ENCODE measurements at places on chromosomes 4 and X.

- no peak for DNase-seq
These were observed 84.9 kb upstream of the SPANXB1 start for GRCh38 chrX:140917354-140918115.

DNA sequence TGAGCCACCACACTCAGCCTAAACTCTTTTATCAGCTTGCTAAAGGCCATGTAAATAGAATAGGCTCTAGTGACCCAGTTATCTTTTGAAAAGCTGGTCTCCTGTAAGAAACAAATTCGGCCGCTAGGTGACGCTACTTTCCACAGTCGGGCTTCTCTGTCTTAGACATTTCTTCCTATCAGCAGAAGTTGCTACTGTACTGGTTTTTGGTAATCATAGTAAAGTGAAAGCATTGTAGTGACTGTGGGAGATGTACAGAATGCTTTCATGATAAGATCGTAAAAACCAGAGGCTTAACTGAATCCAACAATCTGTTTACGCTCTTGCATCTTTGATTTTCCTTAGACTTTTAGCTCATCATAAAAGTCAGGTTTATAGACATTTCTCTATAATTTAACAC is 82.6 kb downstream of the GK start:
- DNase-seq: peak; percentile 44

- DNase-seq: no peak
These were observed 12.5 kb upstream of the CLNK start for GRCh38 chr4:10697086-10697485.

DNA sequence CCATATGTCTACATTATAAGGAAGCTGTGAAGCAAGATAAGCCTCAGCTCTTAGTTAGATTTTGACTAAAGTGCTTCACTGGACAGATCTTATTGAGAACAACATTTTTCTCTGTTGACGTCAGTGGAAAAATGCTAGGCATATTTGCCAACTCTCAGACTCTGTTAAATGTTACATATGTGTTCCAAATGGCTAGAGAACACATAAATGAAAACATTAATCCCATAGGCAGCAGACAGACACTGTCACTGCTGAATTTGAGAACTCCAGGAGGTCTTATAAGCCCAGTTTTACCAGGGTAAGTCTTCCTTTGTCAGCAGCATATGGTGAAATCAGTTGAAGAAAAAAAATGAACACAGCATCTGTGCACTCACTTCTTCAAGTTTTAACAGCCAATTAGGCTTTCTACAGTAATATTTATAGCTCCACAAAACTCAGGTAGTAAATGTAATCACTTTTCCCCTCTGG is 186.9 kb downstream of the CAMK2D start:
- DNase-seq: no peak

GRCh38 chr4:6031846-6032245 is 13.6 kb upstream of the C4orf50 start:
- DNase-seq: no peak

GRCh38 chr4:139728840-139729239 is 63.2 kb downstream of the MGST2 start:
- no peak for DNase-seq

- peak; percentile 63 for DNase-seq
These were observed 115.8 kb upstream of the INPP4B start for GRCh38 chr4:142961866-142962265.

DNA sequence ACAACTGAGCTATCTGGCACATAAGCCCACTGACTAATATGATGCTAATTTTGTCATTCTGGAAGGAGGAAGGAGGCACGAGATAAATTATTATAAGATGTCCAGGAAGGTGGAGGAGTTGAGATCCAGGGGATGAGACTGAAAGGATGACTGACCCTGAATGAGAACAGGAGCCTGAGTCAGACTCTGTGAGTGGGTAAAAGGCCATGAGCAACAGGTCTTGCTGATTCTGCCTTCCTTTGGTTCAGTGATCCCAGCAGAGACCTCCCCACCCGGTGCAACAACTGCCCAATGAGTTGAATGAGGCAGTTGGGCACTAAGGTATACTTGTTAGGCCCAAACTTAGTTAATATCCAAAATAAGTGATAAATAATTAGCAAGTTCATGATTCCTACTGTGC is 238.1 kb upstream of the GPC4 start:
- no peak for DNase-seq

DNA sequence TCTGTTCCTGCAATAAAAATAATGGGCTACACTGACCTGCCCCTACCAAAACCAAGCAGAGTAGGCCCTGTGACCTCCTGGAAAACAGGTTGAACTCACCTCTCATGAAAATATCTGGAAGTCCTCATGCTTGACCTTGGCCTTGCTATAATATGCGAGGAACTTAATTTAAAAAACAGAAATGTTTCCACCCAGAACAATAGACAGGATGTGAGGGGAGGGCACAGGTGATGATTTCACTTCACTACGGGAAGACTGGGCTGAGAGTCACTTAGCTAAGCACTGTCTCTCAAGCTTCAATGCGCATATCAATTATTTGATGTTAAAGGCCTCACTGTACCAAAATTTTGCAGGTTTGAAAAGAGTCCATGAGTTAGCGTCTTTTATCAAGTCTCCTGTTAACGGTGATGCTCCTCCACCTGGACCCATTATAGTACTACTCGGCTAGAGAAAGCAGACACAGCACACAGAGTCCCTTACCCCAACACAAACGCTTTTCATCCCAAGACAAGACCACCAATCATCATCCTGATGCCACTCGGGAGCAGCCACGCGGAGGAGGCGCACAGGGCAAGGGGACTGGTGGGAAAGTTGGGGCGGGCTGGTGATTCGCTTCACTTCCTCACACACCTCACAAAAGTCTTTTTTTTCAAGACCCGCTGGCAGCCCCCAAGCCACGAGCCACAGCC is 25.9 kb downstream of the ZNF721 start:
- peak; percentile 9 for DNase-seq

DNA sequence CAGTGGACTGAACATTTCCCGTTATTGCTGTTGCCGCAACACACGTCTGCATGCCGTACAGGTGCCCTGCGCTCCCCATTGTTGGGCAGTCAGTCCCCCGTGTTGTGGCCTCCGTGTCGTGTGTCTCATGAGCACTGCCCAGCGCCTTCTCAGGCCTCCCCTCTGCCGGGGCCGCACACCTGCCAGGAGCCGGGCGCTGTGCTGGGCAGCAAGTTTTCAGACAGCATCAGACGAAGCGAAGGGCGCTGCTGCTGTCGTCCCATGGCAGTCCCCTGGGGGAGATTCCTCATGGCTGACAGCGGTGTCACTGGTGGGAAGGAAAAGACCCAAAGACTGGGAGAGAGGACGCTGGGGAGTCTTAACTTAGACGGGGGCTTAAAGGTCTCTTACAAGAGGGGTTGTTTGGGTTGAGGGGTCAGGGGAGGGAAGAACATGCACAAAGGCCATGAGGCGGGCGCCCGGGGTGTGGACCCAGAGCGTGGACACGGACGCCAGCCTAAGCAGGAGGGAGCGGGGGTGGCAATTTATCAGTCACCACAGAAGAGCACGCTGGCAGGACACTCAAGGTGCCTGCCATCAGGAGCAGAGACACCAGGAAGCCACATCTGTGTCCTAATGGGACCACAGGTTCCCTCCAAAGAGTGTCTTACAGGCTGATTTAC is 47.3 kb downstream of the RGS12 start:
- DNase-seq: no peak

- DNase-seq: no peak
These were observed 25.9 kb upstream of the PRDM5 start for GRCh38 chr4:120948382-120948781.

DNA sequence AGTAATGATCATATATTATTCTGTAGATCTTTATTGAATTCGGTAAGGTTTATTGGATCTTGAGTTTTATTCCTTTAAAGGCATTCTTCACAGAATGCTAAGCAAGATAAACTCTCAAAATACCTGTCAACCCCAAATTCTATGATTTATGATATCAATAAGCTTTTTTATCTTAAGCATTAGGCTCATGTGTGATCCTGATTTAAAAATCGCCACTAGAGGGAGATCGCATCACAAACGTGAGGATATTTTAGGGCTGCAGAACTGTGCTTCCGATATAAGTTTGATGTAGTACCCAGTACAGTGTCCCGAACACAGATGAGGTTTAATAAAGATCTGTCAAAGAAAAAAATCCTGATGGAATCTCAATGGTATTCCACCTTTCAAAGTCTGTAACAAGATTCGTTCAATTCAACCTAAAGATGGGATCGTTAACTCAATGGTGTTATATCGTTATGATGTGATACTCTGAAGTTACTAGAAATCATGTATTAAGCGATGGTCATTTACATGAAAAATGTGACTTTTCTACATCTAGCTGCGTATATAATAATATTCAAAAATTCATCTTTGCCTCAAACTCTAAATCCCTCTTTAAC is 169.0 kb downstream of the CORIN start:
- peak; percentile 42 for DNase-seq

DNA sequence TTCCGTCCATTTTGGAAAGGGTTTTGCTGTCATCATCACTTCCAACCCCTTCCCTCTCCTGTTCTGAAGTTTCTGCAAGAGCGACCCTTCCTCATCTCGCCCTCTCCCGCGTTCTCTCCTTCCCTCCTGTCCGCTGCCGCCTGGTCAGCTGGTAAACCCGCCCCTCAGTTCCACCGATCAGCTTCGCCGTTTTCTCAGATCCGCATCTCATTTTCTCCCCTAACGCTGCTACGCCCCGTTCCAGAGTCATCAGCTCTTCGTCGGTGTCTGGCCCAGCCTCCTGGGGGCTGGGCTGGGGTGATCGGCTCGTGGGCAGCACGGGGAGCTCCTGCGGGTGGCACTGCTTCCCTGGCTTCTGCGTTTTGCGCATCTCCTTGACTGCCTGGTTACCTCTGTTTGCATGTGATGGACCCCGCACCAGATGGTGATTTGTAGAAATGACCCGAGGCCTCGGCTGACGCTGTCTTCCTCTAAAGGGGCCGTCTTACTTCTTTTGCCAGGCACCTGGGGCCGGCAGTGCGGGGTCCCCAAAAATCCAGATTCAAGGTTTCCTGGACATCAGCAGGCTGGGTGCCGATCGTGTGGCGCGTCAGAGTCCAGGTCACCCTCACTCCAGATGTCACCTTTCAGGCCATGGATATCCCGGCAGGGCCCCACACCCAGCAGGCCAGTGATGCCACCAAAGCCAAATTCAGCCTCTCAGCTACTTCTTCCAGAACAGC is 13.4 kb downstream of the CTBP1 start:
- DNase-seq: no peak

- no peak for DNase-seq
These were observed 352.5 kb upstream of the PITX2 start for GRCh38 chr4:110975338-110975737.

GRCh38 chrX:129553619-129554288 is 13.7 kb downstream of the OCRL start:
- no peak for DNase-seq

DNA sequence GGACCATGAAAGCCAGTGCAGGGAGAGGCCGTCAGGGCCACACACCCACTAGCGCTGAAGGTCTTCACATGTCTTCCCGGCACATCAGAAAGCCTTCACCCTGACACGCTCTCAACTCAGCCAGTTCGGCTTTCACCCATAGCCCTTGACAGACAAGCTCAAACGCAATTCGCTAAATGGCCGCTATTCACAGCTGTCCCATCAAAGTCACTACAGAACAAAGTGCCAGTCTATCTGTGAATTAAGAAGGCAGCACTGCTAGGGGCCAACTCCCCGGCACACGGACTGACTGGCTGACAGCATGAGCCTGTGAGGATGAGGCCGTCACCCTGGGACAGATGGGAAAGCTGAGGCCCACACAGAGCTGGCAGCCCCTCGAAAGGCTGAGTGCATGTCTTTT is 45.7 kb downstream of the ACOX3 start:
- no peak for DNase-seq

GRCh38 chrX:63330681-63331080 is 20.5 kb downstream of the SPIN4 start:
- DNase-seq: no peak

DNA sequence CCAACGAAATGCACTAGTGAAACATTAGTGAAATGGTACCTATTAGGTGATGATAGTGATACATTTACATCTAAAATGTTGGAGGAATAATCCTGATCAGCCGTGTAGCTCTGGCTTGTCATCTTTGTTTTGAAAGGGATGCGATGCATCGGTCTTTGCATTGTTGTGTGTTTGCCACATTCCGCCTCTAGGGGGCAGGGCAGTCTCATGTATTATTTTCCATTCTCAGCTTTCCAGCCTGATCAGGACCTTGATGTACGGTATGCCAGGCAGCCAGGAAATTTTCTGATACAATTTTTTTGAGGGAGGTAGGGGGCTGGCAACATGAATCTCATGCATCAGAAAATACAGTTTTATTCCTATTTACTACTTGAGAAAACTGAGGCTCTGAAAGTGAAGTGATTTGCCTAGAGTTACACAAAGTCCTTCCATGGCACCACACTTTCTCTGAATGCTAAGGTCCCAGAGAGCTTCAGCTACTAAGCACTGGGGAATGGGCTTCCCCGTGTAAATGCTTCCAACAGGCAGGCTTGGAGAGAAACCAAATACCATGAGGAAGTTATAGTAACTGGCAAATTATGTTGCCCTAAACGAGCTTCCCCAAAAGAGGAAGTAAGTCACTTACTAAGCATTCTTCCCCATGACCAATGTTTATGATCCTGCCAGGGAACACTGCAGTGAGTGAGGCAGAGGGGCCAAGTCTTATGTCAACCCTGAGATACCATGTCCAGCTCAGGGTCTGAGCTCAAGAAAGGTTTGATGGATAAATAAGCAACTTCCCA is 31.8 kb upstream of the IQSEC2 start:
- peak; percentile 36 for DNase-seq

DNA sequence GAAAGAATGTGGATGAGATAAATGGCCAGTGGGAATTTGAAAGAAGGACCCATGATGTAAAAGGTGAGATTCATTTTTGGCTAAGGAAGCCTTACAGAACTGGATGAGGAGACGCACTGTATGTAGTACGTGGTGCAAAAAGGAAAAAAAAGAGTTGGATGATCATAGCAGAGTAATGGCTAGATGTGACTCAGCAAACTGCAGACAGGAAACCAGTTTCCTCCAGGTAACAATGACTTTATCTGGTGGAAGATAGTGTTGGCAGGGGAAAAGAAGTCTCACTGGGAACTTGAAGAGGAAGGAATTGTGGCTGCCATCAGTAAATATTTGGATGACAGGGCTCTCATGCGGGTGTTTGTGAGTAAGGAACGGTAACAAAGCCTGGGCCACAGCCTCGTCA is 243.2 kb downstream of the CPE start:
- no peak for DNase-seq

DNA sequence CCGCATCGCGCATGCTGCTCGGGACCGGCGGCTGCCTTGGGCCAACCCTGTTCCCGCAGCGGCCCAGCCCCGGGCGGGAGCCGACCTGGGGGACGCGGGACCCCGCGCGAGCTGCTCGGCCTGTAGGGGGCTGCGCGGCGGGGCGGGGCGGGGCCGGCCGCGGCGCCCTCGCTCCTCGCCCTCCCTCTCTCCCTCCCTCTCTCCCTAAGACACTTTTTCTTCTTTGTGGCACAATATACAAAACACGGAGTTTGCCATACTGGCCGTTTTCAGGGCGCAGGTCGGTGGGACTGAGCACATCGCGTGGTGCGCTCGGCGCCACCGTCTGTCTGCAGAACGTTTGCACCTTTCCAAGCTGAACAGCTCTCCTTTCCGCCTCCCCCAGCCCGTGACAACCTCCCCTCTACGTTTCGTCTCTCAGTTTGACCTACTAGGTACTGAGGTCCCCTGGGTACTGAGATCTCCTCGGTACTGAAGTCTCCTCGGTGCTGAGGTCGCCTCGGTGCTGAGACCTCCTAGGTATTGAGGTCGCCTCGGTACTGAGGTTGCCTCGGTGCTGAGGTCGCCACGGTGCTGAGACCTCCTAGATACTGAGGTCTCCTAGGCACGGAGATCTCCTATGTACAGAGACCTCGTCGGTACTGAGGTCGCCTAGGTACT is 261.1 kb upstream of the PLCXD1 start:
- DNase-seq: peak; percentile 1

Data from foreskin melanocyte (primary cell).